Thoracic aorta (tissue), 2 donors: ENCODE measurements at places on chromosomes 7 and 10.

DNA sequence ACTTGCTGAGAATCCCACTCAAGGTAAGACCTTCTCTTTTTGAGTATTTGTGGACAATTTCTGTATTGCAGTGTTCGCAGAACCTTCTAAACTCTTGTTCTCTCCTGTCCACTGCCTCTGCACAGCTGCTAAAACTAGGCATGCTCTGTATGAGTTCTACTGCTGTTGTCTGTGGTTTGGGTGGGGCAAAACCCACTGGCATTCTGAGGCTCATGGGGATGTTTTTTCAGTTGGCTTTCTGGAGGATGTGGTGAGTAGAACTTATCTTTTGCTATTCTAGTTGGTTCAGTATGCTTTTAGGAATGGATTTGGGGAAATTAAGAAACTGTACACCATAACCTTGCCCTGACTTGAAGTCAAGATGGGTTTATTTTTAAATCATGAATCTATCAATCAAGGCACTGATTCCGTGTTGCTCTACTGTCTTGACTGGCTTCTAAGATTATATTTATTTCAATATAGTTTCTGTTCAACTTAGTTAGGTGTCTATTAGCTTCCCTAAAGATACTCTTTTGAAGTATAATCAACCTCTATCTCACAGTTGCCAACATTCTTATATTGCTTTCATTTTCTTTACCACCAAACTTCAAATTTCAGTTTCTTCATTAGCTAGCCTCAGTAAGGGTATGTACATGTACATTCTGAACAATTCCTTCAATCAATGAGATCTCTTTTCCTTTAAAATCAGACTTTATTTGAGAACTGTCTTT, 25.0 kb upstream of the C1GALT1 start:
- DNase-seq = no peak

DNA sequence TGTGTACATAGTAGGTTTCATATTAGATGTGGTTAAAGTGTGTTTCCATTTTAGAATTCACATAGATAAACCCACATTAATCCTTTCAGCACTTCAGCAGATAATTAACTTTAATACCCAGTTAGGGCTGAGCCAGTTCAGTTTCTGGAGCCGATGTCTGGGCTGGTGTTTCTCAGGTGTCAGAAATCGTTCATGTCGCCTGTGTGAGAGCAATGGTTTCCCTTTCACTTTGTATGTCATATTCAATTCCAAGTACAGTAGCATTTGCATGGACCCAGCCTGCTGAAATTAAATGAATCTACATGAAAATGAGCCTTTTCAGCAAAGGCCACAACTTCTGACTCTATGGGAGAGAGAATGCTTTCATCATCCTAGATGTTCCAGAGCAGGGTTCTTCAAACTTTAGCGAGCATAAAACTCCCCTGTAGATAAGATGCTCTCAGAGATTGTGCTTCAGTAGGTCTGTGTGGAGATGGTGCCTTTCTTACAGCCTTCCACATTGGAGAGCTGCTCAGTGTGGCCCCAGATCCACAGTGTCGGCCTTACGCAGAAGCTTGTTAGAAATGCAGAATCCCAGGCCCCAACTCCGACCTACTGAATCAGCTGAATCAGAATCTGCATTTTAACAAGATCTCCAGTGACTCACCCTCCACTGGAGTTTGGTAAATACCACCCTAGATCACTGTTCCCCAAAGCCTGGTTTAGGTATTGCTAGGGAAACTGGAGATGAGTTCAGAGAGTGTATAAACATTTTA, 19.6 kb downstream of the WIPF3 start:
- DNase-seq = no peak

DNA sequence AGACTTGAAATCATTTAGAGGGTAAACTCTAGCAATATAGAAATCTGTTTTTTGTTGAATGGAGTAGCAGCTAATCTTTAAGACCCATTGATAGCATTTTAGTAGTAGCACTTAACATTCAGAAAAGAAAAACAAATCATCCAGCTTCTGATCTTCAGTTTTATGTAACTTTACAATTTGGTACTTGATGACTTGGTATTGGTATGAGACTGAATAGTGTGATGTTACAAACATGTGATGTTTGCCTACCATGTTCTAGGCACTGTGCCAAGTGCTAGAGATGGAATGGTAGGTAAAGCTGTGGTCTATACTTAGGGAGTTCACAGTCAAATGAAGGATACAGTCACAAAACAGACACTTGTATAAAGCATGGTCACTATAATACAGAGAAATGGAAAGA, 21.3 kb downstream of the ZEB1 start:
- no peak for DNase-seq

DNA sequence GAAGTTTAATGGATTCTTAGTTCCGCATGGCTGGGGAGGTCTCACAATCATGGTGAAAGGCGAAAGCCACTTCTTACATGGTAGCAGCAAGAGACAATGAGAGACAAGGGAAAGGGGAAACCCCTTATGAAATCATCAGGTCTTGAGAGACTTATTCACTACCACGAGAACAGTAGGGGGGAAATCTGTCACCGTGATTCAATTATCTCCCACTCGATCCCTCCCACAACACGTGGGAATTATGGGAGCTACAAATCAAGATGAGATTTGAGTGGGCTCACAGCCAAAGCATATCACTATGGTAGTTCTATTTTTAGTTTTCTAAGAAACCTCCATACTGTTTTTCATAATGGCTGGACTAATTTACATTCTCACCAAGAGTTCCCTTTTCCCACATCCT, 36.7 kb downstream of the SPAM1 start:
- no peak for DNase-seq

GRCh38 chr10:72981882-72982529, 27.4 kb upstream of the PLA2G12B start:
- DNase-seq = no peak

DNA sequence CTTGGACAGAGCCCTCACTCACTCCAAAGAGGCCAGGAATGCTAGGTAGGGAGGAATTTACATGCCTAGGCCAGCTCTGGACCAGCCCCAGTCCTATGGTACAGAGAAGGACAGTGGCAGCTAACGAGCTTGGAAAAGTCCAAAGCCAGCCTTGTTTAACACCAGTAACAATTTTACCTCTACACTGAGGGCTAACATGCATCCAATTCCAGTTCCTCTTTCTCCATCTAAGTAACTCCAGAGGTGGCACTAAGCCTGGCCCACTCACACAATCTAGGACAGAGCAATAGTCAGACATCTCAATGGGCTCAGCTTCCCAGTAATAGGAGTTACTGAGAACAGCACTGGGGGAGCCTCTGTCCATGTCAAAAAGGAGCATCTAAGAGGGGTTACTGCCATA, 5.7 kb upstream of the LCOR start:
- no peak for DNase-seq

DNA sequence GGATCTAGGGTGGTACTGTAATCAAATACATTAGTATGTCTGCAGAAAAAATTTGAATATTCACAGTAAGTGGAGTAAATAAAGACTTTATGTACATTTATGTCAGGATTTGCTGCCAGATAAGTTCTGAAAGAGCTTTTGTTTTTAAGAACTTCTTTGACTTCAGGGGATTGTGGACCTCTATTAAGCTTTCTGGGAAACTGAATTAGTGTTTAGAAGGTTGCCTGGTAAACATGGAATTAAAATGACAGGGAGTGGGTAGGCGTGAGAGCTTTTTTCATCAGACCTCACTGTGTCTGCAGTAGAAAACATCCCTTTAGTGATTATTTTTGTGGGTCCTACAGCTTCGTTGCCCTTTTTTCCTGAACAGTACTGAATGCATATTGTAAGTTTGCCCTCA, 15.7 kb downstream of the SDHAF3 start:
- no peak for DNase-seq

- DNase-seq = no peak
Measured at GRCh38 chr10:132593389-132593788, 55.8 kb downstream of the INPP5A start.

DNA sequence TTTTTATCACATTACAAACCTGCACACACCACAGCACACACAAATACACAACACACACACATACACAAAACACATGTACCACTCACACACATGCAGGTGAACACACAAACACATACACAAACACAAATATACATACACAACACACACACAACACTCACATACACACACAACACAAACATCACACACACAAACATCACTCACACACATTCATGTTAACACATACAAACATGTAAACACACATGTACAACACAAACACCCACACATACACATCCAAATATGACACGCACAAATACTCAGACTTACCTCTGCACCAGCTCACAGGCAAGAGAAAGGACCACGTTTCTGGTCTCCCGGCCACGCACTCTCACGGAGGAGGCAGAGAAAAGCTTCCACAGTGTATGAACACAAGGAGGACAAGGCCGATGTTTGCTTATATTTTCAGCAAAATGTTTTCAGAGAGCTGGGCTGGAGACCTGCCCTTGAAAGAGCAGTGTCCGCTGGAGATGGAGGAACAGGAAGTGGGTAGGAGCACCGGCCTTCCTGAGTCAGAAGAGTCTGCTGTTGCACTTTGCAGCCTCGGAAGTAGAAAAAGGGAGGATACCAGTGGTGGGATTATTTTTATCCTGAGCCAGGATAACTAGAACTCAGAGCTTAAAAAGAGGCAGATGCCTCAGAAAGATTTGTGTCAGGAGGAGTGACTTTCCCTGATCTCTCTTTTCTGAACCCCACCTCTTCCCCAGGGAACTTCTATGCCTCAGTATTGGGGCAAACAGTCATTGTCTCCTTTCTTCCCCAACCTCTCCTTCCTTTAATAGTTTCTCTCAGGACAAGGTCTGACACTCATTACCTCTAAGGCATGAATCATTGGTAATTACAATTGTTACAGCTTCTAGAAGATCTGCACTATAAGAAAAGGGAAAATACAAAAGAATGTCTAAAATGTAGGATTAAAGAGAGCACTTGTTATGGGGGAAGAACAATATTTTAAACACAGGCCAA, at the start of gene GIMAP6:
GIMAP6 (minus strand) TSS at position 520 of the 999 bp plus-strand sequence. CDS start 2,243 bp downstream, outside the sequence.
- DNase-seq = no peak

DNA sequence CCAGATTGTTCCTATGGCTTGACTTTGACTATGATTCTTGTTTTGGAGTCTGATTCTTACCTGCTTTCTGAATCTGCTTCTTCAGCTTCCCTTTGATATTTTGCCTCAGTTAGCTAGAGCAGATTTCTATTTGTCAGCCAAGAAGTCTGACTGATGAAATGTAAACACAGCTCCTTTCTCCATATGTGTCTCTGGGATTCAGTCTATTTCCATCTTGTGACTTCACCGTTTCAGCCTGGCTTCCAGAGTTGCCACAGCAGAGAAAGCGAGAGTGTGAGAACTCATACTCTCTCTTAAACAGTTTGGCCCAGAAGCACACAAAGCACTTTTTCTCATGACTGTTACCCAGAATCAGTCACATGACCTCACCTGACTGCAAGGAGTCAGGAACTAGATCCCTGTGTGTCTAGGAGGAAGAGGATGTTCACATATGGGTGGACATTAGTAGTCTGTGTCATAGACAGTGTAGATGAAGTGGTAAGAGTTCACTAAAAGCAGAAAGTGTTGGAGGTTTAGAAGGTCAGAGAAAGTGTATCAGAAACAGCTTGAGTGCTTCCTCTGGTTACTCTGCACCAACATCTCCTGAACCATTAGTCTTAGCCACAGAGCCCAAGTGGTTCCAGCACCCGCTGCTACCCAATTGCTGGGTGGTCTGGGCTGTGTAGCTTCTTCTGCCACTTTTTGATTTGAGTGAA, 103.4 kb upstream of the CDK6 start:
- DNase-seq = no peak

GRCh38 chr7:75789361-75789924, 17.4 kb upstream of the CCL26 start:
- no peak for DNase-seq
